ENCODE measurements at places on chromosomes 5 and 9. TPM values are rescaled to one million over a fixed set of nuclear protein-coding genes. Genes with fewer than 3 reads are reported as not detected.

OTULIN gene
- polyA plus RNA-seq, result 12.7 TPM

FBXO38 gene
- polyA plus RNA-seq, result 45.1 TPM

DRD1 gene
- 0.72 TPM for polyA plus RNA-seq

NTNG2 gene
- polyA plus RNA-seq, result 0.26 TPM

DPYSL3 gene
- polyA plus RNA-seq, result 736 TPM

CKMT2 gene
- not detected for polyA plus RNA-seq

SUSD3 gene
- not detected for polyA plus RNA-seq

SLC25A48 gene
- polyA plus RNA-seq, result 1.0 TPM

CAMK2A gene
- polyA plus RNA-seq, result 61.7 TPM

C9orf50 gene
- not detected for polyA plus RNA-seq

SLC35D2 gene
- 0.07 TPM for polyA plus RNA-seq

OXCT1 gene
- polyA plus RNA-seq, result 90.5 TPM

GGTA1 gene
- polyA plus RNA-seq, result not detected

COL15A1 gene
- 3.4 TPM for polyA plus RNA-seq

CDC25C gene
- polyA plus RNA-seq, result 0.71 TPM

INSL4 gene
- polyA plus RNA-seq, result not detected

PLAC8L1 gene
- polyA plus RNA-seq, result 1.2 TPM

HEMGN gene
- polyA plus RNA-seq, result not detected

GABRA1 gene
- 50.6 TPM for polyA plus RNA-seq

SNAPC3 gene
- polyA plus RNA-seq, result 107 TPM

MYOT gene
- polyA plus RNA-seq, result not detected

MYOZ3 gene
- not detected for polyA plus RNA-seq

GTF3C5 gene
- polyA plus RNA-seq, result 103 TPM

NME5 gene
- polyA plus RNA-seq, result 17.0 TPM

MCC gene
- 4.6 TPM for polyA plus RNA-seq

SLC25A25 gene
- polyA plus RNA-seq, result 43.7 TPM

RHOBTB3 gene
- 99.4 TPM for polyA plus RNA-seq

ZNF189 gene
- polyA plus RNA-seq, result 28.0 TPM

C5orf58 gene
- not detected for polyA plus RNA-seq

NDOR1 gene
- 18.2 TPM for polyA plus RNA-seq

MLANA gene
- not detected for polyA plus RNA-seq

SLC22A4 gene
- polyA plus RNA-seq, result 2.0 TPM

THBS4 gene
- polyA plus RNA-seq, result 6.3 TPM

SEMA4D gene
- 34.0 TPM for polyA plus RNA-seq

LCN12 gene
- 2.9 TPM for polyA plus RNA-seq

SPRY4 gene
- polyA plus RNA-seq, result 0.12 TPM

PCDHGA5 gene
- polyA plus RNA-seq, result 0.25 TPM

FAM78A gene
- 0.47 TPM for polyA plus RNA-seq

PCDHGB2 gene
- 0.30 TPM for polyA plus RNA-seq

MPDZ gene
- 13.1 TPM for polyA plus RNA-seq
